NCI-H1105 treated with DMSO at 0.1 percent for 48 hours (cell line): ENCODE measurements at places on chromosomes 4 and X.

- no peak for DNase-seq
Observed at GRCh38 chr4:158005021-158005420, 167.8 kb downstream of the GASK1B start.

GRCh38 chr4:1504595-1505500 is 98.6 kb upstream of the NKX1-1 start:
- DNase-seq: no peak

DNA sequence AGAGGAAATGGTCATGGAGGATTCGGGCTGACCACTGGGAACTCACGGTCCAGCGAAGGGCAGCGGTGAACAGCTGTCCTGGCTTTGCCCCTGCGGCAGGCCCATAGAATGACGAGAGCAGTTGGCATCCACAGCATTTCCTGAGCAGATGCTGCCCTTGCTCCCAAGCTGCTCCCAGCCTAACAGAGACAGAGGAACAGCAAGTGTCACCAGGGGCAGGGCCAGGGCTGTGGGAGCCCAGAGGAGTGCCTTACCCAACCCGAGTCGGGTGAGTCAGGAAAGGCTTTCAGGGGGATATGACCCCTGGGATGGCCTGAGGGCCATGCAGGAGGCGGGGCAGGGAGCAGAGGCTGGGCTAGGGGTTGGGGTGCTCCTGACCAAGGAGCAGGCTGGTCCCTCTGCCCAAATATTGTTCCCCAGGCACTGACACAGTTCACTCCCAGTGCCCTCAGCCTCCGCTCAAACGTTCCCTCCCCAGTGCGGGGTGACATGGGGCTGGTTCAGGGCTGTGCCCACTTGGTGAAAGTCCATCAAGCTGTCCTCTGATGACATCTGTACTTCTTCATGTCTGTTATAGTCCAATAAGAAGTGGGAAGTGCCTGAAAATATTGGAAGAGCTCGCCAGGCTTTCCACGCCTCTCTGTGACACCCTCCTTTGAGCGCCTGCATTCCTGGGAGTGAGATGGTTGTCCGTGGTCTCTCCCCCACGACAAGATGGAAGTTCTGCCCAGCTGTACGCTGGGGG is 64.7 kb upstream of the GPR78 start:
- DNase-seq: no peak

- DNase-seq: no peak
Observed at GRCh38 chr4:26729027-26729426, 131.6 kb upstream of the STIM2 start.

DNA sequence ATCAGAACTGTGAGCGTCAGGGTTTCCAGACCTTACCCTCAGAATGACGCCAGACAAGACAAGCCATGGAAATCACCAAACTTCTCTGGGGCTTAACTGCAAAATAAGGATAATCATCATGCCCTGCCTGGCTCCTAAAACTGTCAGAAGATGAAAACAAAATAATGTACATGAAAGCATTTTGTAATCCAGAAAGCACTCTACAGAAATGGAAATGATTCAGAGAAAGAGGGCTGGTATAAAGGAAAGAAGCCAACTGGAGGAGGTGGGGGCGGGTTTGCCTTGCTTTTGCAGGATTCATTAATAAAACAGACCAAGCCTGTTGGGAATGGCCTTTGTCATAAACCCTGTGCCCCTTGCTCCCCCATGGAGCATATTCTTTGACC is 47.3 kb downstream of the SEPSECS start:
- no peak for DNase-seq

GRCh38 chrX:111823703-111824102 is 52.3 kb upstream of the TRPC5OS start:
- DNase-seq: no peak

GRCh38 chr4:45004847-45005565 is 278.6 kb upstream of the GNPDA2 start:
- DNase-seq: no peak

- peak; percentile 11 for DNase-seq
Observed at GRCh38 chr4:95534032-95534431, 14.7 kb downstream of the UNC5C start.

DNA sequence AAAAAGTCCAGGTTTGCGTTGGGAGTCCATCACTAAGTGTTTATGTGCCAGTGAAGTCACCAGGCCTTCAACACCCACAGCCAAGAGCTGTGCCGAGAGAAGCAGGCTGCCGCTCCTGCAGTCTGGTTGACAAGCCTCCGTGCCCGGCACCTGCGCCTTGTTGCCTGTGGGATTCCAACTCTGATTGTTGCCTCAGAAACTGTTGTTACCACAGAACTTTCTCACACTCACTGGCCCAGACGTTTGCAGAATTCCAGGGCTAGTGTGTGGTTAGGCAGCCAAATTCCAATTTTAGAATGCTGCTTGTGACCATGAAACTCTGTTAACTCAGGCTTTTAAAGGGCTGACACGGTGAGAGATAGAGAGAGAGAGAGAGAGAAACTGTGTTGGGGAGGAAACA is 119.5 kb upstream of the LIMCH1 start:
- DNase-seq: no peak

DNA sequence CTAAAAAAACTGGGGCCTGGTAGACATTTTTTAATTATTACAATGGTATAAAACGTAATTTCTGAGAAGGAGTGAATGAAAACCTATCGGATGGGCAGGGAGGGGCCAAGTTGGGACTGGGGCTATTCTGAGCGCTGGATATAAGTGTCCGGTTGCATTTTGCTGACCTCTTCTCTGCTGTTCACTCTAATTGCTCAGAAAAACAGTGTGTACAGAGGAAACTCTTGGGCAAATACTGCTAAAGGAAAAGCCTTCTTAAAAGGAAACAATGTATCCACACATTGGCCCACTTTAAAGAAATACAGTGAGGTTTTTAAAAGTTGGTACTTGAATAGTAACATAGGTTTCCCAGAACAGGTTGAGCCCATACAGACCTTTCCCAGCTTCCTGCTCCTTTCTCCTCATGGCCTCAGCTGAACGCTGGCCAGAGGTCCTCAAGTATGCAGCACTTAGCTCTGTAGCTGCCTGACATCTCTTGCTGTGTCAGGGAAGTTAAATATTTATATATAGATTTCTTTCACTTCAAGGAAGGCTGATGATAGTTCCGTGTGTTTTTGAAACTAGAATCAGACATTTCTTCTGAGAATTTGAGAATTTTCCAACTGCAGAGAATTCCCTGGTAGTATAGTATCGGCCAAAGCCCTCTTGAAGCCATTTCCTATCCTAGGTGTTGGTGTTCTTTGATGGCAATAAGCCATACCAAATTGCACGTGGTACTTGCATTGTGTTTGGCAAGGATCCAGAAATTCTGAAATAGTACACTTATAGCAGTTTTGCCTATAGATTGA is 97.1 kb upstream of the SLC4A4 start:
- peak; percentile 65 for DNase-seq

DNA sequence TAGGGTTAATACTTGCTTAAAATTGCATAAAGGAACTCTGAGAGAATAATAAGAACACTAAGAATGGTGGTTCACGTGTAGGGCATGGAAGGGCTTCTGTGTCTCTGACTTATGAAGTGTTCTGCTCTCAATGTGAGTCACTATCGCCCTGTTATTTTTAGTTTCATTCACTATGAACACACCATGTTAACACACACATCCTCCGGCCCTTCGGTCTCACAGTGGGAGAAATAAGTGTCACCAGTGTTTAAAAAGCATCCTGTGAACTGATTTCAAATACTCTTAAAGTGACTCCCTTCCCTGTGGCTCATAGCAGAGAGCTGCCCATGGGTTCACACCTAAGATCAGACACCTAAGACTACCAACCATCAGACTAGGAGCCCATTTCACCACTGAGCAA is 33.8 kb upstream of the FGFBP2 start:
- DNase-seq: no peak

GRCh38 chr4:153393397-153393796 is 48.9 kb downstream of the MND1 start:
- no peak for DNase-seq

DNA sequence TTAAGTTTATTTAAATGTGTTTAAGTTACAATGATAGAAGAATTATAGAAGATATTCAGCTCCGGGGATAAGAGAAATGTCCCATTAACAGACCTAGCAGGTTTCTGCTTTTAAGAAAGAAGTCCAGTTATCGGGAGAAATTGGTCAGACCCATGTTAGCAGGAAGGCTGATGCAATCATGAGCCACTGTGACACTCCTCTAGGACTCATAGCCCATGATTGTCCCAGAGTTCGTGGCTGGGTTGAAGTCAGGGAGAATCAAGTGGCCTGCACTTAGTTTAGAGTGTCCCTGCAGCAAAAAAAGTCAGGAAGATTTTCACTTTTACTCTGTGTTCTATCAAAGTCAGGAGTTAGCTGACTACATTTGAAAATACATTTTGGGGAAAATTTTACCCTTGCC is 72.0 kb downstream of the TMEM144 start:
- DNase-seq: no peak

DNA sequence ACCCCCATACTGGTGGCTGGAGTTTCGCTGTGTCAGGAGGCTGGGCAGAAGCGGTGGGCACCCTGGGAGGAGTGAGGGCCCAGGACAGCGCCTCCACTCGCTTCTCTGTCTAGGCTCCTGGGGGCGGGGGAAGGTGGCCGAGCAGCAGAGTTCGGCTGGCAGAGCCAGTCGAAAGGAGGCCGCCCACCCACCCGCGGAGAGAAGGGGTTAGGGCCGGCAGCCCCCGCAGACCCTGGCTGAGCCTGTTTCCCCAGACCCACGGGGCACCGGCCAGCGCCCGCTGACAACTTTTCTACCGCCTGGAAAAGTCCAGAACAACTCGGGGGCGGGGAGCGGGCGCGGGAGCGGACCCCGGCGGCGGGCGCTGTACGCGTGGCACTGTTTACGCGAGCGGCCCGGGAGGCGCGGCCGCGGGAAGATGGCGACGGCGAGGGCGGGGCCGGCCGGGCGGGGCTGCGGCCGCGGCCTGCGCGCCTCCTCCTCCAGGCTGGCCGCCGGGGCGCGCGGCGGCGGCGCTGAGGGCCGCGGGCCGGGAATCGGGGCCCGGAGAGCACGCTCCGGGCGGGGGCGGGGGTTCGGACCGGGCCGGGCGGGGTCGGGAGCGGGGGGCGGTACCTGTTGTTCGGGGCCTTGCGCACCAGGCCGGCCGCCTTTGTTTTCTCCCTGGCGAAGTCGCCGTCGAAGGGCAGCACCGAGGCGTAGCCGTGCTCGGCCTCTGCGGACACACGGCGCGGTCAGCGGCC is 628 bp downstream of the MXD4 start:
- peak; percentile 2 for DNase-seq

GRCh38 chr4:76515975-76516843 is 81.2 kb downstream of the SHROOM3 start:
- no peak for DNase-seq

GRCh38 chr4:53307210-53307609 is 58.7 kb downstream of the SCFD2 start:
- no peak for DNase-seq

GRCh38 chr4:53186714-53187358 is 179.0 kb downstream of the SCFD2 start:
- DNase-seq: no peak

- no peak for DNase-seq
Observed at GRCh38 chr4:56648021-56648823, 32.9 kb downstream of the HOPX start.

DNA sequence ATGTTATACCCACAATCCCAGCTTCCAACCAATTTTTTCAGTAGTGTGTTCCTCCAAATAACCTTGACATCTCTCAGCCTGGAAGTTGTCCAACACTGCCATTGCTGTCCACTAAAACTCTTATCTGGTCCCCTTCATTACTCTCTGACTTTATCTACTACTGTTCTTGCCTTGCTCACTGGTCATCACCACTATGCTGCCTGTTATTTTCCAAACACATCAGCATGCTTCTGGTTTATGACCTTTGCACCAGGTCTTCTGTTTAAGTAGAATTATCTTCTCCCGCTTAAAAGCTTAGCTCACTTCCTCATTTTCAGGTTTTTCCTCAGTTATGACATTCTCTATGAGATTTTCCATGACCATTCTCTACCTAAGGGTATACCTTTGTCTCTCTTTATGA is 5.5 kb downstream of the ELMOD2 start:
- no peak for DNase-seq

DNA sequence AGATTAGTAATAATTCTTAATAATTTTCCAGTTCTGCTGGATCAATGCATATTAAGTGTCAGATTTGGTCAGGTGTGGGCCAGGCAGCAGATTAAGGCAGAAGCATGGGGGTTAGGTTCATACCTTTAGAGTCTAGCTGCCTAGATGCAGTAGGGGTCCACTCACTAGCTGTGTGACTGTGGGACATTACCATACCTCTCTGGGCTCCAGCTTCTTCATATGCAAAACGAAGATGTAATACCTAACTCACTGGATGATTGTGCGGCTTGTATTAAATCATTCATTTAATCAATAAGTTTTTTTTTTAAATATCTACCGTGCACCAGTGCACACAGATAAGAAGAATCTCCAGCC is 1.4 kb downstream of the ANXA3 start:
- no peak for DNase-seq

- DNase-seq: no peak
Observed at GRCh38 chr4:139641218-139641617, 24.4 kb upstream of the MGST2 start.

DNA sequence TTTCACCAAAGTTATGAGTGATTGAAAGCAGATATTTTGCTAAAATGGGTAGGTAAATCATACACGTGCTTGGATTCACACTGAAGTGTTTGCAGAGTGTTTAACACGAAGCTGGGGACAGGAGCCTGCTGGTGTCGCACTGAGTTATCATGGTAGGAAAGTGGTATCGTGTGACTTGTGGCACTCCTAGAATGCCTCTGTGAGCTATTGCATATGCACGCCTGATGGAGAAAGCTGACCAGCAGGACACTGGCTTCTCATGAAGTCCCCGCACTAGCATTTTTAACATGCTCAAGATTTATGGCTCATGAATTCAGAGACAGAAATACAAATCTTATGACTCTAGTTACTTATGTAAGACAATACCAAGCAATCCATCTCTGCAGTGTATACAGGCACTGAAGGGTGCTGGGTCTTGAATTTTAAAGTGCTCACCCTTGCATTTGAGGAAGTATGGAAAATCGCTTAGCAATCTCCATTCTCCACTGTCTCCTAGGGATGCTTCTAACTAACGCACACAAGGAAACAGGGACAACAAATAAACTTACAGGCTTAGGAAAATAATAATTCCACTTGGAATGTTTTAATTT is 19.8 kb downstream of the VCX3B start:
- DNase-seq: no peak

DNA sequence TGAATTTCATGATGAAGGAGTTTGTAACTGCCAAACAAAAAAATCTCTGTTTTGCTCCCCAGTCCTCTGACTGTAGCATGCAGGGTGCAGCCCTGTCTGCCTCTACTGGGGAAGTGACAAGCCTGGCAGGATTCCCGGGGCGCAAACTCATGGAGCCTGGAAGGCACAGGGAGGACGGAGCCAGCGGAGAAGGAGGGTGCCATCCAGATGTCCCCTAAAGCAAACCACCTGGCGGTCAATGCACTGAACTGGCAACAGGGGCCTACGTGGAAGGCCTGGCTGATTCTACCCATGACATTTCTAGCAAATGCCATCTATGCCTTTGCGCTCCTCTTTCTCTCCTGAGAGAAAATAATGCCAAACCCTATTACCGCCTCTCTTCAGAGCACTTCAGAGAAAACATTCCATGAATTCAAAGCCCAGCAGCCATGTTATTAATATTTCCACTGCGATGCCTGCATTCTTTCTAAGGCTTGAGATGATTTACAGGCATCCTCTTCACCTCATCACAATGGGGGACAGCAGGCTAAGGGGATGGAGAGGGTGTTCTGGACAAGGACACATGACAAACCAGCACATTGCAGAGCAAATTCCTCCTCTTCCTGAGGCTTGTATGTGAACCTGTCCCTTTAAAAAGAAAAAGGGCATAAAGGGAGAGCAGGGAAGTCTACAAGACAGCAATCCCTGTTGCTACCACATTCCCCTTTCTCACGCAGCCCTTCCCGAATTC is 329.3 kb upstream of the NOCT start:
- DNase-seq: peak; percentile 20
